ENCODE measurements at places on chromosomes 7 and 10.

- DNase-seq, result no peak
Measured at GRCh38 chr10:95730233-95730632, 25.7 kb upstream of the ENTPD1 start.

GRCh38 chr7:51732951-51733350, 416.3 kb upstream of the COBL start:
- DNase-seq, result no peak

DNA sequence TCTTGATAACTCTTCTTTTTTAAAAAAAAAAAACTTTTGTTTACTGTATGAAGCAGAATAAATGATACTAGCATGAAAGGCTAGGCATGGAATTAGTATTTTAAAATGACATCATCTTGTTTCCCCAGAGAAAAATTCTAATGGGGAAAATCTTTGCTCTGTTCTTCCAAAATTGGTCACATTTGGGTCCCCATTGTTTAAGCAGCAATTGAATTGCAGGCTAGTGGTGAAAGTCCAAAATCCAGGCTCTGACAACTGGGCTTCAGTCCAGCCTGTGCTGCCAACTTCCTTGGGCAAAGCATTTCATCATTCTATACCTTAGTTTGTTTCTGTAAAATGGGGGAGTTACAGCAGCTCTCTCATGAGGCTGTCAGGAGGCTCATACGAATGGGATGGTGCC, 726.4 kb downstream of the KCNMA1 start:
- no peak for DNase-seq

DNA sequence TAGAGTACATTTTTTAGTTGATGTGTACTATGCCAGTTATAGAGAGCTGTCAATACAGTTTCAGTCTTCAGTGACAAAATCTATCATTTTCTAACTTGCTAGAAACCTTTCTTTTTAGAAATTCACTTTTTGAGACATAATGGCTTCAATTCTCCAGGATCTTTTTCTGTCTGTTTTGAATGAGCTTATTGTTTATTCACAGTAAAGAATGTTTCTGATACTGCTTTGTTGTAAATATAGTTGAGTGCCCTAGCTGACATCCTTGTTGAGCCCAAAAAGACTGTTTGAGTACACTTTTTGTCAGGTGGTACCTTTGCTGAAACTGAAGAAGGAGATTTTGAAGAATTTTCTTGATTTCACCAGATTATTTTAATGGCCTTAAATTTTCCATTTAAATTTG, 139.9 kb downstream of the PPP1R9A start:
- no peak for DNase-seq

DNA sequence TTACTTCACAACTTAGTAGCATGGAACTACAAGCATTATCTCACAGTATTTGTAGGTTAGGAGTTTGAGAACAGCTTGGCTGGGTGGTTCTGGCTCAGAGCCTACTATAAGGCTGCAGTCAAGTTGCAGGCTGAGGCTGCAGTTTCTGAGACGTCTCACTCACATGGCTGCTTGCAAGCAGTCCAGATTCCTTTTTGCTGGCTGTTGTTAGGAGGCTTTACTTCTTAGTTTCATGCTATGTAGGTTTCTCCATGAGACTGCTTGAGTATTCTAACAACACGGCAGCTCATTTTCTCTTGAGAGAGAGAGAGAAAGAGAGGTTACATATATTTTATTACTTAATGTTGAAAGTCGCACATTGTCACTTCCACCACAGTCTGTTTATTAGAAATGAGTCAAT, 1073.9 kb downstream of the NXPH1 start:
- no peak for DNase-seq

Measured in fibroblast of the conjunctiva (primary cell).